Stimulated activated CD4-positive, alpha-beta T cell treated with anti-CD3 and anti-CD28 coated beads, Interleukin-12 subunit alpha, Interleukin-12 subunit beta, amount 100 ng/mL, for 24 hours (primary cell): ENCODE measurements at places on chromosomes 2 and 18.
A peak's percentile ranks its signal among the peaks of the same experiment; 100 is the strongest.

GRCh38 chr2:178553047-178553446, 72.8 kb downstream of the PLEKHA3 start:
- DNase-seq, result no peak

- no peak for DNase-seq
Observed at GRCh38 chr18:60372596-60372995, at the start of gene MC4R. Gene MC4R (minus strand): TSS chr18:60372775. CDS start chr18:60372349, 426 bp downstream.

DNA sequence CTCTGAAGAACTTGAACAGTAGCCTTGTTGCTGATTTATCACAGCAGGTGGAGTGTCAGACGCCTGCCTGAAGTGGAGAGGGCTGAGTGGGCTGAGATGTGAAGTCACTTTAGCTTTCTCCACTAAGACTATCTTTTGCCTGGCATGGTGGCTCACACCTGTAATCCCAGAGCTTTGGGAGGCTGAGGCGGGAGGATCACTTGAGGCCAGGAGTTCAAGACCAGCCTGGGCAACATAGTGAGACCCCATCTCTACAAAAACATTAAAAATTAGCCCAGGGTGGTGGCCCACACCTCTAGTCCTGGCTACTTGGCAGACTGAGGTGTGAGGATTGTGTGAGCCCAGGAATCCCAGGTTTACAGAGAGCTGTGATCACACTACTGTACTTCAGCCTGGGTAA, 60.6 kb upstream of the TTC39C start:
- DNase-seq, result no peak

GRCh38 chr18:58808349-58808748, 56.3 kb upstream of the ZNF532 start:
- no peak for DNase-seq

- DNase-seq, result no peak
Observed at GRCh38 chr2:71889759-71890684, 257.6 kb downstream of the CYP26B1 start.

DNA sequence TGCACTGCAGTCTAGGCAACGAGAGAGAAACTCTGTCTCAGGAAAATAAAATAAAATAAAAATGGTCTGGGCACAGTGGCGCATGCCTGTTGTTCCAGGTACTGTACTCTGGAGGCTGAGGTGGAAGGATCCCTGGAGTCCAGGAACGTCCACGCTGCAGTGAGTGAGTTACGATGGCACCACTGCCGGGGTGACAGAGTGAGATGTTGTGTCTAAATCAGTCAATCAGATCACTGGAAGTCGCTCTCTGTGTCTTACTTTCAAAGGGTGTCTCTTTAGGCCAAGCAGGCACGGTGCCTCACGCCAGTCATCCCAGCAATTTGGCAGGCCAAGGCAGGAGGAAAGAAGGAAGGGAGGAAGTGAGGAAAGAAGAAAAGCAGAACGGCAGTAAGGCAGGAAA, 112.2 kb upstream of the ANKRD30BL start:
- no peak for DNase-seq

GRCh38 chr18:76340410-76340809, 154.6 kb downstream of the ZNF516 start:
- no peak for DNase-seq

GRCh38 chr2:100743741-100744140, 76.2 kb upstream of the NPAS2 start:
- DNase-seq, result no peak

GRCh38 chr2:17521621-17522020, 3.4 kb upstream of the RAD51AP2 start:
- no peak for DNase-seq

DNA sequence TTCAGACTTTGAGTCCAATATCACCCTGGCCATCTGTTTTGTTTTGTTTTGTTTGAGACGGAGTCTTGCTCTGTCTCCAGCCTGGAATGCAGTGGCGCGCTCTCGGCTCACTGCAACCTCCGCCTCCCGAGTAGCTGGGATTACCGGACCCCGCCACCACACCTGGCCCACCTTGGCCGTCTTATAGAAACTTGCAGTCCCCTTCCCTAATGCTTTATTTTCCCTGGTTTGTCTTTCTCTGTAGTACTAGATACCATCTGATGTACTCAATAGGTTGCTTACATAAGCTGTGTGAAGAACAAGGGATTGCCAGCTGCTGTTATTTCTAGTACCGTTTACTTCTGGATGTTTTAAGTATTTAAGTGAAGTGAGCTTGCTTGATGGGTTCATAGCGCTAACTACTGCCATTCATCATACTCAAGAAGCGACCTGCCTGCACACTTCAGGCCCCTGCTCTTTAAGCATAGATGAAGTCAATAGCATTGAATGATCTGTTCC, 1.2 kb downstream of the RPL31 start:
- no peak for DNase-seq

DNA sequence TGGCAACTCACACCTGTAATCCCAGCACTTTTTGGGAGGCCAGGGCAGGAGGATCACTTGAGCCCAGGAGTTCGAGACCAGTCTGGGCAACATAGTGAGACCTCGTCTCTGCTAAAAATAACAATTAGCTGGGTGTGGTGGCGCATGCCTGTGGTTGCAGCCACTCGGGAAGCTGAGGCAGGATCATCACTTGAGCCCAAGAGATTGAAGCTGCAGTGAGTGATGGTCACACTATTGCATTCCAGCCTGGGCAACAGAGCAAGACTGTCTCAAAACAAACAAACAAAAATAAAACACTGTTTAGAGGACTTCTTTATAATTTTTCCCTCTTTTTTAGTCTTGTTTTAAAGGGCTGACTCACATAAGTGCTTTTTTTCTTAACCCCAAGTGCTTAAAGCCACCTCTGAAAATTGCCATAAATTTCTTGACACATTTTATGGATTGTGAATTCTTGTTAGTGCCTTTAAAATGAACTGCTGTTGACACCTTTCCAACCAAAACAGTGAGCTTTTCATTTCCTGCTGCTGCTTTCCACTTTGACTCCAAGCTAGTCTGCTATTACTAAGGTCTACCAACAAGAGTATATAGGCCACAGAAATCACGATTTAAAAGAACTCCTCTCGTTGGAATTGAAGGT, 41.7 kb downstream of the CYP20A1 start:
- no peak for DNase-seq

GRCh38 chr2:159201360-159202063, 85.0 kb downstream of the WDSUB1 start:
- DNase-seq, result no peak

DNA sequence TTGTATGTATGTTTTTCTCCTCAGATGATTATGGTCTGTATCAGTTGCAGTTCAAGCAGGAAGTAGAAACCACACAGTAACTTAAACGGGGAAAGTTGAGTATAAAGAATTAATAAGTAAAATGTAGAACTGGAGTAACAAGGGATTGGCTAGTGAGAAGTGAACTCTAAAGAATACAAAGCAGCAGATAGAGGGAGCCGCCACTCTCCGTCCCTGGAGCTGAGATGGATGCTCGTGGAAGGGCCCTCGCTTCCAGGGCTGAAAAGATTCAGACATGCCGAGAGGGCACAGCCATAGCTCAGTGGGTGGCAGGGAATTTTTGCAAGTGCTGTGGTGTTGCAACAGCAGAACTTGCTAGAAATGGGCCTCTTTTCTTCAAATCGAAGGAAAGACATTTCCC, 155.8 kb downstream of the COL6A3 start:
- no peak for DNase-seq

DNA sequence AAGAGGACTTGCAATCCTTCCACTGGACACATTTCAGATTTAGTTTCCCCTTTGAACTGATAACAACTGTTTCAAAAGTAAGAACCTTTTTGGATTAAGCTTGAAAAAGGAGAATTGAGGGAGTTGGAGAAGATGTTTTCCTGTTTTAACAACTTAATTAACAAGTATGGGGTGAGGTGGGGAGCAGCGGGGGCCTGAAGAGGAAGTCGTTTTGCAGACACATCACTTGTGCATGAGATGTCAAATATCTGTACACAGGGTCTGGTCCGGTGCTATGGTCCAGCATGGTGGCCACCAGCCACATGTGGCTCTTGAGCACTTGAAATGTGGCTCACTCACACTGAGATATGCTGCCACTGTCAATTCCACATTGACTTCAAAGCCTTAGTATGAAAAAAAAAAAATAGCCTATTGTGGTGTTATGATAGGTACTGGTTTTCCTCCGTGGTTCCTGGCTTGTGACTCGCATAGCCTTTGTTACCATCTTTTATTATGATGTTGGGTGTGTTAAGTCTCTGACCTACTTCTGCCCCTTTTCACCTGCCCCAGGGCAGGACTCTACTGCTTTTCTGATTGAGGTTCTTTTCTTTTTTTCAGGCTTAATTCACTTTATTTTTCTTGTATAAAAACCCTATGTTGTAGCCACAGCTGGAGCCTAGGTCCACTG, 205.5 kb downstream of the BCL2 start:
- DNase-seq, result no peak

- DNase-seq, result no peak
Observed at GRCh38 chr2:208619993-208620392, 213.4 kb downstream of the PTH2R start.

- peak; percentile 4 for DNase-seq
Observed at GRCh38 chr2:121974897-121975661, 219.6 kb downstream of the TSN start.

DNA sequence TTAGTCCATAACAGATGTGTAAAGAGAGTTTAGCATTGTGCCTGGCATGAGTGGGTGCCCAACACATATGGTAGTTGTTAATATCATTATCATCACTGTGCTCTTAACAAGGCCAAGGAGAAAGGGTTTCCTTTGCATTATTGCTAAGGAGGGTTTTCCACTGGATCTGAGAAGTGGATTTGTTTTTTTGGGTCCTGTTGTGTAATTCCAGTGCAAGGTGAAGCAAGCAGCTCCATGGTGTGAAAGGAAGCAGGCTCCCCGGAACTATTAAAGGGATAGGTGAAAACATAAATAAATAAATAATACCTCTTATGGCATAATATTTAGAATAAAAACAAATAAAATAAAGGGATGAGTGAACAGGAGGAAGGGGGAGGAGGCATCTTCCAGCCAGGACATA, 65.3 kb downstream of the MTCL1 start:
- DNase-seq, result no peak

GRCh38 chr2:96320728-96321622, 4.1 kb upstream of the ITPRIPL1 start:
- DNase-seq, result no peak

- DNase-seq, result peak; percentile 66
Observed at GRCh38 chr2:191566344-191566743, 111.6 kb upstream of the NABP1 start.

GRCh38 chr2:86543793-86544192, 19.4 kb downstream of the CHMP3 start:
- DNase-seq, result no peak

GRCh38 chr2:219079417-219079816, 18.7 kb upstream of the IHH start:
- DNase-seq, result no peak

- DNase-seq, result no peak
Observed at GRCh38 chr2:74188018-74188601, 9.4 kb upstream of the MOB1A start.

DNA sequence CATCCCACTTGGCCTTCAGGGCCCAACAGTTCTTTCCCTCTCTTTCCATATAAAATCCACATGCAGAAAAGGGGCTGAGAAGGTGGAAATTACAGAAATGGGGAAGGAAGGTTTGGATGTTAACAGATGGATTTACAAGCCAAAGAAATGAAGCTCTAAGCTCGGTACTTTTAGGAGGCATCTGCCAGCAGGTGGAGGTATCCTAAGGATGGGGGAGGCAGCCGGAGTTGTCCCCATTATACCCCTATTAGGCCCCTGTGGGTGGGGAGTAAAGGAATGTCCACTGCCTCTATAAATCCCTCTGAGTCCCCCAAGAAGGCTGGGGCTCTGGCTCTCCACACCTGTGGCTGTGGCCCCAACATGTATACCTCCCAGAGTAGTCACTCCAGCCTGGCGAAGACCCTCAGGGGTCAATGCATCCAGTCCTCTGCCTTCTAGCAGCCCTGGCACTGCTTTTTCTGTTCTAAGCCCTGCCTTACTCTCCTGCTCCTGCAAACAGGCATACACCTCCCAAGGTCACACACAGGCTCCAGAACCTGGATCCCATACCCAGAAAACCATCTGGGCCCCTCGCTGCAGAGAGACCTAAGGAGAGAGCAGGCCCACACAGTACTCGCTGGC, 1.2 kb downstream of the FBXO41 start:
- DNase-seq, result no peak

DNA sequence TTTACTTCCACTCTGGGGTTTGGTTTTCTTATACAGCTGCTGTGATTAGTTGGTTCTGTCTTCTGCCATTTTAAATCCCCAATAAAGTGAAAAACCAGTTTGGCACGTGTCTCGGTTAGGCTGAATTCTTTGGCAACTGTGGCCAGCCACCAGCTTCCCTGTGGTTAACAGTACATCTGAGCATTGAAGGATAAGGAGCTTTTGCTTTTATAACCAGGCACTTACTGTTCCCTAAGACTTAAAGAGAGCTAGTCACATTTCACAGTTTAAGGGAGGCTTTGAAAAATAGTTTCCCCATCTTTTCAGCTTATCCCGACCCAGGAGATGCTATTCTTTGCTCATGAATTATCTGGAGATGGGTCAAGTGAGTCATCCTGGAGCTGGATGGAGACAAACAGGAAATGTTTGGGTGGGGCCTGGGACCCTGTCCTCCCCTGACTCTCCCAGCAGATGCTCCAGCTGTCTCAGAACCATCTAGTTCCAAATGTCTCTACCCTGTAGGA, 57.3 kb upstream of the EML6 start:
- no peak for DNase-seq

GRCh38 chr18:75926811-75927210, 499.3 kb upstream of the SMIM21 start:
- DNase-seq, result no peak

DNA sequence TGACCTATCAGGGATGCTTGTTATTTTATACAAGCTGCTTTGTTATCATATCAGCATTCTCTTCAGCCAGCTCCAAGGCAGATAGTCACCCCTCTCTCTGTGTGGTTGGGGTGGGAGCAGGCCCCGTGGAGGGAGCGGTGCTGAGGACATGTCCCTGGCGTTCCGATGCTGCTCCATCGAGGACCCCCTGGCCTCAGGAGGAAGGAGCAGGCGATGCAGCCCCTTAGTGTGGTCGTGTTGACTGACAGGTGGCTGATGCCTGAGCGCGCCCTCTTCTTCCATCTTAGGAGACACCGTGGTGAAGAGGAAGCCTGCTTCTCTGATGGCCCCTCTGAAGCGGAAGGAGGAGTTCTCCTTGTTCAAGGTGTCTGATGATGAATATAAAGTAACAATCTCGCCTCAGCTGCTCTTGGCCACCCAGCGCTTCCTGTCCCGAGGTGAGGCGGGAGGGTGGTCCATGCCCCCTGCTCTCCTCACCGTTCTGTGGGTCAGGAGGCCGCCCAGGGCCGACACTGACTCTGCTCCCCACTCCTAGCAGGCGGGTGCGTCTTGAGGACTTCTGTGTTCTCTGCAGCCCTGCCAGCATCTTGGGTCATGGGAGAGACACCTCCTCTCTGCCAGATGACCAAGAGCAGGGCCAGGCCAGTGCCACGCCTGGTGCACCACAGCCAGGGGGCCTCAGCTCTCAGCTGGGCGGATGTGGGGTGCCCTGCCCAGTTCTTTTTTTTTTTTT, 10.6 kb downstream of the CNNM3 start:
- no peak for DNase-seq

GRCh38 chr18:77111449-77111848, 21.1 kb downstream of the MBP start:
- no peak for DNase-seq
